Mammary epithelial cell (primary cell): ENCODE measurements at places on chromosomes 13 and 19. TPM values are rescaled to one million over a fixed set of nuclear protein-coding genes. Genes with fewer than 3 reads are reported as not detected.
A peak's percentile ranks its signal among the peaks of the same experiment; 100 is the strongest.

The SYT5 gene
- 0.08 TPM for polyA plus RNA-seq

The TSKS gene
- not detected for polyA plus RNA-seq

DNA sequence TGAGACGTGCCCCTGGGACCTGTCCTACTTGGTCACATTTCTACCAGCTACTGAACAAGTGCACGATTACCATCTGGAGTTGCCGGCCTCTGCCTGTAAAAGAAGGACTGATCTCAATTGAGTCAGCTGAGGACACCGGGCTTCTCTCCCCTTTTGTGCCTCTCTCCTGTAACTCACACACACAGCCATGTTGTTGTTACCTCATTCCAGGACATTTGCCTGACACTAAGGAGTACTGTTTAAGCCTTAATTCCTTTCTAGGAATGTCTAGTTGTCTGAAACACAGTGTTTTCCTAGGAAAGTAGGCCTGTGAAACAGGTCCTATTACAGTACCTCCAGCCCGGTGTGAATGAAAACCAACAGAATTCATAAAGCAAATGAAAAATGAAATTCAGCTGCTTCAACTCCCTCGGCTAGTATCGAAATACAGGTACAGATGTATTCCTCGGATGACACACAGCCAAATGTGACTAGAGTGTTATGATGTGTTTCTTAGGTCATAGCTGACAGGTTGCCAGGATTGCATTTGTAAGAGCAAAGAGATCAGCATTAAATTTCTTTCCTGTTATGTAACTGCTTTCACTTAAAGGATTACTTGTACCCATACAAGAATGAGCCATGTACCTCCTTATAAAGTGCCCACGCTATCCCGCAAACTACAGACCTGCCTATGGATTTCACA is 152.0 kb upstream of the IRS2 start:
- DNase-seq, result peak; percentile 75

- no peak for DNase-seq
Measured at GRCh38 chr13:108352599-108352998, 83.1 kb downstream of the TNFSF13B start.

DNA sequence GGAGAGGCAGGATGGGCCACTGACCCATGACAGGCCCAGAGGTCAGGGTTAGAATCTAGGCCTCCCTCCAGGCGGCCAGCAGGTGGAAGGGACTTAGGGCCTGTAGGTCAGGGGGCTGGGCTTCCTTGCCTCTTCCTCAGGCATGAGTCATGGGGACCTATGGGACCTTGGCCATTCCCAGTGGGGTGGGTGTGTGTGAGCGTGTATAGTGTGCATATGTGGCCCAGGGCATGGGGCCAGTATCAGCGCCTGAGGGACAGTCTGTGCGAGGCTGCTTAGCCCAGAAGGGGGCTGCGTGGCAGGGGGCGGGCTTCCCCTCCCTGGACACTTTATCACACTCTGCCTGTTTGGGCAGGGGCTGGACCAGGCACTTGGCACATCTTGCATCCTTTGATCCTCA is 13.3 kb downstream of the KCTD15 start:
- DNase-seq, result no peak

DNA sequence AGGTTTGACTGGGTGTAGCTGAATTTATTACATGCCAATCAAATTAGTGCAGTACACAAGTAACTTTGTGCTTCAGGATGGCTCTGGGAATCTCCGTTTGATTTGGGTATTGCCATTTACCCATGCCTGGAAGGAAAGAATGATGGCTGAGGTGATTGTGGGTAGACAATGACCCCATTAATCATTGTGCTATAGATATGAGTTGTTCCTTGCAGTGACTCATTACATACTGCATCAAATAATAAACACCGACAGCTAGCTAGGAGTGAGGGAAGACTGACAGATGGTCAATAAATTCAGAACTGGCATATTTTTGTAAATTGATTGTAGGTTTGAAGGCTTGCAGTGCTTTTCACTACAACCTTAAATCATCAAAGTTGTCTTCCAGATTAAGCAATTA is 1069.5 kb downstream of the DIAPH3 start:
- no peak for DNase-seq

The MCF2L gene
- 0.10 TPM for polyA plus RNA-seq

- no peak for DNase-seq
Measured at GRCh38 chr19:42512743-42513304, 15.5 kb downstream of the CEACAM1 start.

DNA sequence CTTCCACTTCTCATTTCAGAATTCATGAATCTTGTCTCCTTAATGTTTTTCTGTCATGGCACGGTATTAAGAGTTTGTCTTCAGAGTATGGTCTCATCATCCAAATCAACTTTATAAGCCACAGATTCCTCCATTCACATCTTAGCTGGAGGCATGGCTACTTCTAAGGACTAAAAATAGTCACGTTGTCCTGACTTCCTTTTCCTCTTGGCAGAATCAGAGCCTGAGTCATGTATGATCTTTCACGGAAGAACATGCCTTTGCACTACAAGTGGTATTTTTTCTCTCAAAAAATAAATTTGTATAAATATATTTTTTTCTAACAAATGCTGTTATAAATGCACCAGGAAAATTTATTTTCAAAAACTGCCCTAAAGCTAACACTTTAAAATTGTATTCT is 71.4 kb downstream of the ALOX5AP start:
- DNase-seq, result peak; percentile 51
